ENCODE measurements at places on chromosomes 13 and 19. TPM values are rescaled to one million over a fixed set of nuclear protein-coding genes. Genes with fewer than 3 reads are reported as not detected.

DNA sequence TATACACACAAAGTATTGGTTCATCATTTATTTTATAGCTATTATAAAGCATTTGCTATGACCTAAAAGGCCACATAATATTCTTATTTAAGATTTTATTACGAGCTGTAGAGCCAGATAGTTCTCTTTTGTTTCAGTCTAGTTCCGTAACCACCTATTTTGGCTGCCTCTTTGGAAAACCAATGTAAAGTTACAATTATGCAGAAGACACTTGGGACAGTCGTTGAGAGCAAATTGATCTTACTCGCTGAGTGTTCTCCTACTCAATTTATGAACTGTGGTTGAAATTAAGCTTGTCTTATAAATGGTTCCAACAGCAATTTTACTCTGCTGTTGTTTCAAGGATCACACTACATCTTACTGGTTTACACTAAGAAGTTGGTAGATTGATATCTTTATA is 122.3 kb downstream of the SLC7A1 start:
- no peak for DNase-seq

The ZNF541 gene
- total RNA-seq: not detected

GRCh38 chr13:87234981-87235380 is 436.2 kb upstream of the SLITRK5 start:
- DNase-seq: no peak

GRCh38 chr19:29269641-29270040 is 56.7 kb upstream of the UQCRFS1 start:
- DNase-seq: no peak

- DNase-seq: no peak
These were observed 12.6 kb downstream of the PCDH17 start for GRCh38 chr13:57644106-57644505.

DNA sequence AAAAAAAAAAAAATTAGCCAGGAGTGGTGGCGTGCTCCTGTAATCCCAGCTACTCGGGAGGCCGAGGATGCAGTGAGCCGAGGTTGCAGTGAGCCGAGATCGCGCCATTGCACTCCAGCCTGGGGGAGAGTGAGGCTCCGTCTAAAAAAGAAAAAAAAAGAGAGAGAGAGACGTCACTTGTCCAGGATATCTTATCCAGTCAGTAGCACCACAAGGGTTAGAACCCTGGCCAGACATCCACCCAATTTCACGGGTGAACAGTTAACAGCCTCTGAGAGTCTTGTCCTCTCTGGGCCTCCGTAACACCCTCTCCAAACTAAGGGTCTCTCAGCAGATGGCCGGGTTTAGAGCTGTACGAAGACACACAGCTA is 917 bp upstream of the CLPTM1 start:
- no peak for DNase-seq

GRCh38 chr13:24557081-24557480 is 44.5 kb upstream of the PARP4 start:
- DNase-seq: no peak

The SHISA7 gene
- not detected for total RNA-seq

DNA sequence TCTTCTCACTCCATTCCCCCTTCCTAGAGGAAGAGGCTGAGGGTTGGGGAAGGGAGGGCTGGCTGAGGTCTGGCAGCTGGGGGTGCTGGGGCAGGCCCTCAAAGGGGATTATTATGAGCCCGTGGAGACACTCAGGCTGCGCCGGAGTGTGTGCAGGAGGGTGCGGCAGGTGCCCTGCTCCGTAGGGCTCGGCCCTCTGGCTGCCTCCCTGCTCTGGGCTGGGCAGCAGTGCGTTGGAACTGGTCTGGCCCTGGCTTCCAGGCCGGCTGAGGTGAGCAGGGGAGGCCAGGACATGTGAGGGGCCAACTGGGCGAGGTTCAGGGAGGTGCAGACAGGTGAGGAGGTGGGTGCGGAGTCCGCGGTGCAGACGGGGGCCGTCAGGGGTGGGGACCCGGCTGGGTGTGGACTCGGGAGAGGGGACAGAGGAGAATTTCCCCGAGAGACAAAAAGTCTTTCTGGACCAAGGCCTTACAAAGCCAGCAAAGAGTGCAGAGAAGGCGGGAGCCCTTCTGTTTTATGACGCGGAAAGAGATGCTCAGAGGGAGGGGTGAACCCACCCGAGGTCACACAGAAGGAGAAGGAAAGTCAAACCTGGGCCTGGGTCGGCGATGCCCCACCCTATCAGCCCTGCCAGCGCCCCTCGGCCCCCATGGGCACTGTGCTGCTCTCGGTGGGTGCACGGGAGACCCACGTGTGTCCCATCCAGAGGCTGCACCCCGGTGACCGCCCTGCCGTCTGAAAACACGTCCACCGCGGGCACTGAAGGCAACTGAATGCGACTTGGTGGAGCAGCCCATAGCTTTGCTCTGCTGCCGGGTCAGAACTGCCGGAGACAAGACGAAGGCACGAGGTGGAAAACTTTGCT is 31.0 kb downstream of the PIP5K1C start:
- DNase-seq: no peak

DNA sequence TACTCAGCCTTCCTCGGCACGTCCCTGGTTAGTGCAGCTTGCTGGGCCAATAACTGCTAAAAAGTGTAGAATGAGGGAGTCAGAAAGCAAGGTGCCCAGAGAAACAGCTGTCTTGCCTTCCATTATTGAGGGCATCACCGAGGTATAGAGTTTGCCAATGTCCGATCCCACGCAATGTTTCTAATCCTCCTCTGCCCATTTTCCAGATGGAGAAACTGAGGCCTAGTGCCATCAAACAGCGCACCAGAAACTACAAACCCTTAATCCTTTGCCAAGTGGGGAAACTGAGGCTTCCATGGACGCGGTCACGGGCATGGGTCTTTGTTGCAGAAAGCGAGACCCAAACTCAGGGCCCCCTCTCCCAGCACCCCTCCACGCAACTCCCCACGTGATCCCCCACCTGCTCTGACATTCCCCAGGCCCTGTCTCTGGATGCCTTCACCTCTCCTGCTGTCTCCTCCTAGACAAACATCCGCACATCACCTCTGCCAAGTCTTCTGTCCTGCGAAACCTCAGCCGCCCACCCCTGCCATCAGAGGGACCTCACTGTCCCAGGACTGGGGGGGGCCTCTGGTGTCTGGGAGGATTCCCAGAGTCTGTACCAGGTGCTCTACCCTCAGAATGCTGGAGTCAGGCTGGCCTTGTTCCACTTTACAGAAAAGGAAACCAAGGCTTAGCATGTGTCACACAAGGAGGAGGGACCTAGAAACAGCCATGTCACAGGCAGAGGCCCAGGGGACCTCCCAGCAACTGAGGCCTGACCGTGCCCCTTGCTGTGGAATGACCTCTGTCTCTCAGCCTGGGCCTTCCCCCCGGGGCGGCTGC is 930 bp upstream of the PDE4C start:
- DNase-seq: no peak

- DNase-seq: peak; percentile 6
These were observed 171.3 kb downstream of the DACH1 start for GRCh38 chr13:71695662-71696061.

The CLPTM1 gene
- 108 TPM for total RNA-seq

DNA sequence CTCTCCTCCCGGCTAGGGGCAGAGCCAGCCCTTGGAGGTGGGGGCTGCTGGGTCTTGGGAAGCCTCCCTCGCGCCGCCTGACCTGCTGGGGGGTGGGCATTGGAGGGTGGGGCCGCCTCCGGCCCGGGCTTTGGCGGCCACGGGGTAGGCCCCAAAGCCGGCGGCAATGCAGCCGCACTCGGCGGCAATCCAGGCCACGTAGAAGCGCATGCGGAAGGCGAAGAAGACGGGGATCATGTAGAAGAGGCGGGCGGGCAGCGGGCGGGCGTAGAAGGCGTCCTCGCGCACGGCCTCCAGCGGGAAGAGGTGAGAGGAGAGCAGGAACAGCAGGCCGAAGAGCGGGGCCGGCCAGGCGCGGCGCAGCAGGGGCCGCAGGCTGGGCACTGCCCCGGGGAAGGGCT is 7.7 kb upstream of the TMC4 start:
- DNase-seq: no peak

- DNase-seq: no peak
These were observed 35.3 kb downstream of the FPR3 start for GRCh38 chr19:51830274-51830673.

The SPIB gene
- not detected for total RNA-seq

DNA sequence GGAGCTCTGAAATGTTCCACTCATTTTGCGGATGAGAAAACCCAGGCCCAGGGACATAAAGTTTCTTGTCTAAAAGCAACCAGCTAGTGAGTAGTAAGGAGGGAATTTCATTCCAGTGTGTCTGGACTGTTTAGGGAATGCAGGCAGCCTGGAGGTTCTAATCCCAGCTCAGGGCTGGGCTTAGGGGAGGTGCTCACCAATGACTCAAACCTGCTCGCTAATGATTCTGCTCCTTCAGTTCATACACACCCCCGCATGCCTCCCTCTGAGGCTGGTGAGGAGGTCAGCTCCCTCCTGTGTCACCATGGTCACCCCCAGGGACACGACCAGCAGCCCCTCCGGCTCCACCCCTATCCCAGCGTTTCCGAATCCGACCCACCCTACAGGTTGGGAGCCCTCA is 34.6 kb downstream of the CYP4F2 start:
- DNase-seq: no peak

DNA sequence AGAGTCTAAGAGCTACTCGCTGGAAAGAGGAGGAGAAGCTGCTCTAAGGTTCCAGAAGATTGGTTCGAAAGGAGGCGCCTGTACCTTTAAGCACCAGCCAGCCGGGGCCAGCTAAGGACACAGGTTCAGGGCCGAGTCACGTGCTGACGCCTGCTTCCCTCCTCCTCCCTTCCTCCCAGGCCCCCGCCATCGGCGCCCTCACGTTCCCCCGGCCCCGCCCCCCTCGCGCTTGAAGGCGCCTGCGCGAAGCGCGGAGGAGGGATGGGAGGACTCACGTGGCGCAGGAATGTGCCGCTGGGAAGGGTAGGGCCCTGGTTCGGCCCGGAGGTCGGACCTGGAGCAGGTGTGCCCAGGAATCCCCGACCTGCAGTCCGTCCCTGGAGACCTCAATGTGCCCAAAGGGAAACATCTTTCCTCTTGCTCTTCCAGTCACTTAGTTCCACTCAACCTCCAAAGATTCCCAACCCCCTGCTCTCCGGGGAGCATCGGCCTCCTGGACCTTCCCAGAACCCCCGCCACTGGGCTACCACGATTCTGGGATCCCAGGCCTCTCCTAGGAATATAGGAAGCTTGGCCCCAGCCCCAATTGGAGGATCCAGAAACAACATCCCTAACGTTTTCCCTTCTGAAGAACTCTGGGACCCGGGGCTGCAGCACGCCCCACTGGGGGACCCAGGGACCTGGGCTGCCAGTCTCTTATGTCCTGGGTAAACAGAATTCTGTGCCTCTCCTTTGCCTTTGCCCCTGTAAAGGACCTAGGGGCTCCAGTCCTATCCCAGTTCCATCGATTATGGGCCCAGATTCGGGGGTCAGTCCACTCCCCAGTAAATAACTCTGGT is 2.5 kb downstream of the DBP start:
- peak; percentile 92 for DNase-seq

The PRRG2 gene
- 1.5 TPM for total RNA-seq

The TPGS1 gene
- 24.7 TPM for total RNA-seq

- no peak for DNase-seq
These were observed 273.4 kb downstream of the DCLK1 start for GRCh38 chr13:35857769-35858168.

DNA sequence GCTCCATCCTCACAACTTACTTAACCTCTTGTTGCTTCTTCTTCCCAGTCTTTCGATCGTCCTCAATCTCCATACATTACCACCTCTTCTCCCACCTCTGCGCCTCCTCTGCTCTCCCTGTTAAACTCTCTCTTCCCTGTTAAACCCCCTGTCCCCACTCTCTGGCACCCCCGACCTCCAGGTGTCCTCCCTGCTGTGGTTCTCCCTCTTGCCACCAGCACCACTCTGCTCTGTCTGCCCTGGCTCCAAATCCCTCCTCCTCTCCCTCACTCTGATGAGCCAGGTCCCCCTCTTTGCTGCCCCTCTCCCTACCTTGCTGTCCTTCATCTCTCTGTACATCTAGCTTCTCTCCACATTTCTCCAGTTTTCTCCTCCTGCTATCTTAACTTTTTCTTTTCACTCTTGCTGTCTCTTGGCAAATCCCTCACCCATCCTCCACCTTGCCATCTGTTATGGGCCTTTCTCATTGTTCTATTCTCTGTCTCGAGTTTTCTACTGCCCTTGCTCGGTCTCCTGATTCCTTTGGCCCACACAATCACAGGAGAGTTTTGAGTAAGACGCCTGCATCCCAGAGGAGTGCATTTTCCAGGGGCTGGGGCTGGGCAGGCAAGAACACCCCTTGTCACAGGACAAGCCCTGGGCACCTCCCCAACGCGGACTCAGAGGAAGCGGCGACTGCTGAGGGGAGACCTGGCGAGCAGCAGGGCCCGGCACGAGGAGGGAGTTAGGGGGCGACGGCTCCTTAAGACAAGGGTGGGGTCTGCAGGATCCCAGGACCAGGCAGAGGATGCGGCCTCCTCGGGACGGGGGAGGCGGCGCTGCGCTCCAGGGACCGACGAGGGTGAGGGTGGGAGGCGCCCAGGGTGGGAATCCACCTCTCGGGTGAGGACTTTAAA is 21.4 kb upstream of the ERVV-1 start:
- DNase-seq: peak; percentile 41

- no peak for DNase-seq
These were observed 1.0 kb upstream of the NAT14 start for GRCh38 chr19:55483706-55484592.

DNA sequence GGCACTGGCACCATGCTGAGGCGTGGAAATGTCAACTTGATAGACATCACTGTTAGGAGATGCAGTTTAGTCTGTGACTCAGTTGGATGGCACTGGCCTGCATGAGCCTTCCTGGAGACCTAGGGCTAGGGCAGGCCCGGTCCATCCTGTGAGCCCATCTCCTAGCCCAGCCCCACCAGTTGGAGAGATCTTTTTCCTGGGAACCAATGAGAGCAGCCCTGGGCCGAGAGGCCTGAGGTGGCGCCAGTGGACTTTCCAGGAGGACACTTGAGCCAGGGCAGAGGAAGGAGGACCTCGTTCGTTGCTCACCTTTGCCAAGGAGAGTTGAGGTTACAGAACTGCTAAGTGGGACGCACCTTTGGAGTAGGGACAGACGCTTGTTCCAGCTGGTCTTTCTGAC is 100.5 kb upstream of the TEX29 start:
- no peak for DNase-seq

The CARD8 gene
- total RNA-seq: 156 TPM

The PRSS57 gene
- total RNA-seq: not detected

Measured in endothelial cell of umbilical vein (primary cell).